ENCODE measurements at places on chromosomes 5 and 9. TPM values are rescaled to one million over a fixed set of nuclear protein-coding genes. Genes with fewer than 3 reads are reported as not detected.

MLLT3 gene
- polyA plus RNA-seq, result 52.9 TPM

DNA sequence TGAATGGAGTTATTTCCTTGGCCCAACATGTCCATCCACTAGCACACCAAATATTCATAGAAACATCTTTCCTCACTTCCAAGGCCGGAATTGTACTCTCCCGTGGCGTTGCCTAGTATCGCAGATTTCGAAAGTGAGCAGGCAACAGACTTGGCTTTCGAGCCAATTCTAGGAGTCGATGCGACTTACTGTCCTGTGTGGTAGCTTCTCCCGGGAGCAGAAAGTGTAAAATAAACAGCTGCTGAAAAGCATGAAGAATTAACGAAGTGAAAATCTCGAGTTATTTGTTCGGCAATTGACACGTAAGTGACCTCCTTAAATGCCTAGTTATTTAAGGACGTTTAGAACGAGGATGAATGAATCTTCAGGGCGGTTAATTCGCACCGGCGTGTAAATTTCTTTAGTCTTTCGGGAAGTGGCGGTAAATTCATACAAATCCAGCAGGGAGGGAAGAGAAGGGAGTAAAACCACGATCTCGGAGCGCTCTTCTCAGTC is 449 bp upstream of the PCSK5 start:
- DNase-seq, result no peak

DNA sequence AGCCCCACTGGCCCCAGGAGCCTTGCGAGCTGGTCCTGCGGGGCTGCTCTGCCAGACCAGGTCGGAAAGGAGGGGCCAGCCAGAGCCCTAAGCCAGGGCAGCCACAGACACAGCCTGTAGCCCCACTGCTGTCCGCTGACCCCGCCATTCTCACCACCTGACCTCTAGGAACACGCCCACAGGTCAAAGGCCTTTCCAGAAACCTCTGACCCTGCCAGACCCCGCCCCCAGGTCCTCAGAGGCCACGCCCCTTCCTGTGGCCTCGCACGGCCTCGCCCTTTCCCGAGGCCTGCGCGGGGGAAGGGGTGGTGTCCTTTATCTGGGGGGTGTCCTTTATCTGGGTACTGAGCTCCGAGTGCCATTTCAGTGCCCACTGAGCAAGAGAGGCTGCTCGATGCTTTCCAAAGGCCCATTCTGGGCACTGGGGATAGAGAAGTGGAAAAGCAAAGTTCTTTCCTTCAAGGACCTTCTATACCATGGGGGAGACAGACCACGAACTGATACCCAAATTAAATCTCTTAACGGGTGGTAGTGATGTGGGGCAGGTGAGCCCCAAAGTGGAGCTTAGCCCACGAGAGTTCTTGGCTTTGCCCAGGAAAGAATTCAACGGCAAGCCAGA is 46.5 kb downstream of the P4HA2 start:
- DNase-seq, result no peak

GRCh38 chr5:8456846-8457186 is 587.9 kb downstream of the MTRR start:
- DNase-seq, result no peak

DNA sequence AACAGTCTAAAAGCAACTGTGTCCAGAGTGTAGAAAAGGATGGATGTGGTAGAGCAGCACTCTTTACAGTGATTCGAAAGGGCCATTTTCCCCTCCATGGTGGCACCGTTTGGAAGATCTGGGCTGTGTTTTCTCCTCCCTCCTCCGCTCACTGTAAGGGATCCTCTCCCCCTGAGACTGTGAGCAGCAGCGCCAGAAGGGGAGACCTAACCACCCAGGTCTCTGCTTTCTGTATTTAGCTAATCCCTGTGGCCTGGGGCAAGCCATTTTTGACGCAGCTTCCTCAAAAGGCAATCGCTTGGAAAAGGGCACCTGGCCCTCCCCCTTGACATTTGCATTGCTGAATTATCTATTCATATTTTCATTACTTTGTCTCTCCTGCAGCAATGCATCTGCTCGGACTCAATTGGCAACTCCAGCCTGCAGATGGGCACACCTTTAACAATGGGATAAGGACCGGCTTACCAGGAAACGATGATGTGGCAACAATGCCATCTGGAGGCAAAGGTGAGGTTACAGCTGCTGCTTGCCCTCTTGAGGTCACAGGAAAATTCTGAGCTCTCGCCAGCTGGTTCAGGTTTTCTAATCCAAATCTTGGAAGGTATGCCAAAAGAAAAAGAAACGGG is 244.3 kb upstream of the WWC1 start:
- DNase-seq, result no peak
